ENCODE measurements at places on chromosomes 3 and 15.
A peak's percentile ranks its signal among the peaks of the same experiment; 100 is the strongest.

DNA sequence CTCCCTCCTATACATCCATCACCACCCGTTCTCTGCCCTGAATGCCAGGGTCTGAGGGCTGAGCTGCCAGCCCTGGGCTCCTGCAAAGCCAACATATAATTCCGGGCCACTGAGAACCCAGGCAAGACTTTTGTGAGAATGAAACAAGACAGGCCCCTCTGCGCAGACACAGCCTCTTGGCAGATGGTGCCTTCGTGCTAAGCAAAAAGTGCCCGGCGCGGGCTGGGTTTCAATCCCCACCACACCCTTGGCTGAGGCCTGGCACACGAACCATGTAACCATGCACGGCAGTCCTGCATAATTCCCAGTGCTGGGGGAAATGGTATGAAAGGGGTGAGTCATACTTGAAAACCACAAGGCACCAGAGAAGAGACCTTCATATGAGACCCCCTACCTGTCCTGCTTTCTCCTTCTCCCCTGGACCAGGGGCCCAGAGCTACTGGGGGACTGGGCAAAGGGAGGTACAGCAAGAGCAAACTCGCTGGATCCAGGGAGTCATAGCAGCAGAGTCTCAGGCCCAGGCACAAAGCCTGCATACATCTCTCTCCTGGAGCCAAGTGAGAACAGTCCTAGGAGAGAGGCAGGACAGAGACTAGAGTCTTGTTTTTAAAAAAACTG is 26.1 kb upstream of the LOXL1 start:
- DNase-seq = no peak

DNA sequence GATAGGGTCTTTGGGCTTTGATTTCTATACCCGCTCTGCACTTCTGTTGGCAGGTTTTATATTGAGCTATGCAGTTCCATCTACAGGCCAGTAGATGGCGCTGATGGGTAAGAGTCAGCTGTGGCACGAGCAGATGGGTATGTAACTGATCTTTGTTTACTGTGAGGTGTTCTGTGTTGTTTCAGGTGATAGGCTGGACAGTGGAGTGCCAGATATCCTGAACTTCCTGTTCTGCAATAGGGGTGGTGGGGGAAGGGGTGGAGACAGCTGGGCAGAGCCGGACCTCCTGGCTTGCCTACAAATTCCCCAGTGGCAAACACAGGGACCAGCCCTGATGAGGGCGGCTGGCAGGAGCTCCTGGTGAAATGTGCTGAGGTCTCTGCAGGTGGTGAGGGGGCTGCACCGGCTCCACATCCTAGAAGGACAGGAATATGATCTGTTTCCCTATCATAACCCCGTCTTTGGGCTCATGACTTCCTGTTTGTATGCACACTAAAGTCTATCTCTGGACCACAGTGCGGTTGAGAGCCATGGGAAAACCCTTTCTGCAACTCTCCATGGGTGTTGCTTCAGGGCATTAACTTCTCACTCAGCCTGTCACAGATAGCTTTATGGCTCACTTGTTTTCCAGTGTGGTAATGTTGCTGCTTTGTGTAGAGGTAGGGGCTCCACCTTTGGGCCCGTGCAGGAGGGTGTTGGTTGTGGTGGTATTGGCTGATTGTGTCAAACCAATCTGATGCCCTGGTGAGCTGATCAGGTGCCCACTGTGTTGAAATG is 13.4 kb upstream of the FAM98B start:
- peak; percentile 16 for DNase-seq

DNA sequence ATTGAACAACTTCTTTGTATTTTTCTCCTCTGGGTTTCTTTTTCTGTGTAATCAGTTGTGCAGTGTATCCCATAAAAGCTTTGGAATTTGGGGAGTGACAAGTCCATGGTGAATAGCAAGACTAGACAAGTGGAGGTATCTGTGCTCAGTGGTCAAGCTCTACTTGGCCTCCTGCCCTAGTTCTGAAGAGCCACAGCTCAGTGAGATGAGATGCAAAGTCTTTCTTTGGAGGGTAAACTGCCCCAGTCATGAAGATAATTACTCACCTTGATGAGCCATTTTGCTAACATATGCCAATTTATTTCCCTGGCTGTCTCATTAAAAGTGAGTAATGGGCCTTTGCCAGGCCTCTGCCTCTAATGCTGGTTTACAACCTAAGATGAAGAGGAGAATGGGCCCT is 271.2 kb upstream of the TRIM42 start:
- no peak for DNase-seq

DNA sequence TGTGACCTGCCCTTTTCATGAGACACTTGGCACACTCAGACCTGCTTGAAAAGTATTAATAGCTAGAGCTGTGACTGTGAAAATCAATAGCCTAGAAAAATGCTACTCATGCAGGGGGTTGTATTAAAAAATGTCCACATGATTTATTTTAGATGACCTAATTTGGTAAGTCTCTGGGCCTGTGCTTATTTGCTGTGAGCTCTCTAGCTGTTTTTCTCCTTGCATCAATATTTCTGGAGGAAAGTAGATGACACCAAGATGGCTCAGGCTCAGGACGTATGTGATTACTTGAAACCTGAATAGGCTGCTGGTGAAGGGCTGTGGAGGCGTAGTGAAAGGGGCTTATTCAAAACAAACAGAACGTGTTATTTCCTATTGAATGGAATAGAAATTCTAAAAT is 29.5 kb downstream of the KCNAB1 start:
- DNase-seq = no peak

DNA sequence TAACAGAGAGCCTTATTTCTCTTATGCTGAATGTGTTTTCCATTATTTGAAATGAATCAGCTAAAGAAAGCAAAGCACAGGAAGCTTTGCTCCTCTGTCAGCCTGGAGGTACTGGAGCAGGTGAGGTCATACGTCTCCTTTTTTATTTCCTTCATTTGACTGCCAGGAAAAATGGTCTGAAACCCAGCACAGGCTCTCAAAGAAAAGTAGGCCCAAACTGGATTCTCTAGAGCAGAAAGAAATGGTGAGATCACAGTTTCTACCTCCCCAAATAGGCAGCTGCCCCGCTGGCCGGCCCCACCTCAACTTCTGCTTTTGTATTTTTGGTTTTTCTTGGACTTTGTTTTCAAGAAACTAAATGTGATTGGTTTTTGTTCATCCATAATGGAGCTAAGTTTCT is 95.1 kb downstream of the RPL39L start:
- DNase-seq = no peak

DNA sequence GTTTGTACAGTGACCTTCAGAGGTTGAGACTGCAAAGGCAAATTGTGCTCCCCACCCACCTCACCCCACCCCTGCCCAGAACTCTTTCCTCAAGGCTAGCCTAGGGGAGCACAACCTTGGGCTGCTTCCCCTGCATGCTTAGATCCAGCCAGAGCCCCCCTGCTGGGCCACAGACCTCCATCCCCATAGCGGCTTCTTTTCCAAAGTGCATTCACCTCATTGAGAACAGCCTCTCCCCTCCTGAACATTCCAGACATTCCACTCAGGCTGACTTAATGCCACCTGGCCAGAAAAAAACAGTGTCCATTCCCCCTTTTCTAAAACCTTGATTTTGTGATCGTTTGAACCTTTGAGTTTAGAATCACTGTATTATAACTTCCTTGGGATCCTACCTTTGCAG is 124.4 kb upstream of the TOPAZ1 start:
- no peak for DNase-seq

DNA sequence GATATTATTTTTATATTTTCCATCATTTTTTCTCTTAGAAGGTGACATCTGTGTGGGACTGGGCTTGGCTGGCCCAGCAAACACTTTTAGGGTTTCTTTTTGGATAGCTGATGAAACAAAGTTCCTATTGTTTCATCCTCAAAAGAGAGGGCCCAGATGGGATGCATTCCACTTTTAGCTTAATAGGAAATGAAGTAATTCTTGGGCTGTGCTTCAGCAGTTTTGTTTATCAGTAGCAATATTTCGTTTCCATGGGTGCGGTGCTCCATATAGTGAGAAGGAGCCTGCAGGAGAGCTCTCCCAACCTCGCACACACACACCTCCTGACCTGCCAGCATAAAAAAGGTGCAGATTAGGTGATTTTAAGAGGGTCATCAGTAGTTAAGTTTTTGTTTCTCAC is 147.5 kb downstream of the AKAP13 start:
- DNase-seq = no peak

DNA sequence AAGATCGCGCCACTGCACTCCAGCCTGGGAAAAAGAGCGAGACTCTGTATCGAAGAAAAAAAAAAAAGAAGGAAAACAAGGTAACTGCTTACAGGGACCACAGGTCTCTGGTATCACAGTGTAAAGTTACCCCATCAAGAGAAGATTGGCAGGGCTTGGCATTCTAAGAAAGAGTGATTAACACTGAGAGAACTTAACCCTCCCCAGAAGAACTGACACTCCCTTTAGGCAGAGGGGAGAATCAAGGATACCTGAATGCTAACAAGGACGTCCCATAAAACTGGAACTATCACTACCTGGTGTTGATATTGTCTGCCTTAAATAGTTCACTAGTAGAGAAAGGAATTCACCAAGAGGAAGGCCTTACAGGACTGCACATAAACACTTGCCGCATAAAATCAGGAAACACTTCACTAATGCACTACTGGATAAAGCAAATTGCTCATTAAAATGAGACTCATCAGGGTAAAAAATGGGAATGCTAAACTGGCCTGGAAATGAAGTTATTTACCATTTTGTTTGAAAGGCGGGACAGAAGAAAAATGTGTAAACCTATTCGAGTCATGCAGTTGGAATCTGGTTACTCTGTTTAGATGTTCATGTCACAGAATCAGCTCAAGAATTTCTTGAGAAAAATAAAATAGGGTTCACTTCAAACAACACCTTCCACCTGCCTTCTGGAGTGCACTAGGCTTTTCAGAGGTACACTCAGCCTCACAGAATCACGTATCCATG is 121.6 kb downstream of the FOXP1 start:
- no peak for DNase-seq

DNA sequence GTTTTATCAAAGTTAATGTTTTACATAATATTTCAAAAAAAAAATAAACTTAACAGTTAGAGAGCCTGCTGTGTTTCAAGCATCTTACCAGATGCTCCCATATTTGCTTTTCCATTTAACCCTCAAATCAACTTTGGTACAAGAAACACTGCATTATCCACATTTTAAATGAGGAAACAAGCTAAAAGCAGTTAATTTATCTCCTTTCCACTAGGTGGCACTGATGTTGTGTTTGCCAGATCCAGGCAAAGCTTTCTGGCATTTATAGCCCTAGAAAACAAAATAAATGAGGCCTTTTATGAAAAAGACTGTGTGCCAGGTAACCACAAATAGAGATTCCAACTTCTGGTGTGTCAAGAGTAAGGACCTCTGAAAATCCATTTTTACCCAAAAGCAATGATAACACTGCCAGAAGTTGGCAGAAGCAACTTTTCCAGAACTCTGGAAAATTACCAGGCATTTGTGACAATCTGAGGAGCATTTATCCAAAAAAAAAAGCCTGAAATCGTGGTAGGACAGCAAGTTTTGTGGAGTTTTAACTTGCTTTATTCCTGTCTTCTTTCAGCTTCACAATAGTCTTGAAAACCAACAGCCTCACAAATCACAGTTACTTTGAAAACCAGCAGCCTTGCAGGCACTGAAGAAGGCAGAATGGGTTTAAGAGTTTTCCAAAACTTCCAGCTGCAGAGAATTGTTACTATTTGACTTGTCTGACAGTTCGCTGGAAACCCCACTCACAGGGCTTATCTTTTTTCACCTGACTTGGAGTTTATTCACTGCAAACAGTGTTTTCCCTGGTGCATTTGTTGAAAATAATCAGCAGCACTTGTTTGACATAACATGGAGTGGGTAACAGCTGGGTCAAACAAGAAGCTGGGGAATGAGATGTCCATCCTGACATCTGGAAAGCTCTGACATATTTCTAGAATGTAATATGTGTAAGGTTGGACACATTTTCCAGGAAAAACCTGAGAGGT is 9.2 kb downstream of the FAM162A start:
- DNase-seq = peak; percentile 3

- DNase-seq = no peak
Measured at GRCh38 chr3:64667138-64667537, 20.7 kb downstream of the ADAMTS9 start.

DNA sequence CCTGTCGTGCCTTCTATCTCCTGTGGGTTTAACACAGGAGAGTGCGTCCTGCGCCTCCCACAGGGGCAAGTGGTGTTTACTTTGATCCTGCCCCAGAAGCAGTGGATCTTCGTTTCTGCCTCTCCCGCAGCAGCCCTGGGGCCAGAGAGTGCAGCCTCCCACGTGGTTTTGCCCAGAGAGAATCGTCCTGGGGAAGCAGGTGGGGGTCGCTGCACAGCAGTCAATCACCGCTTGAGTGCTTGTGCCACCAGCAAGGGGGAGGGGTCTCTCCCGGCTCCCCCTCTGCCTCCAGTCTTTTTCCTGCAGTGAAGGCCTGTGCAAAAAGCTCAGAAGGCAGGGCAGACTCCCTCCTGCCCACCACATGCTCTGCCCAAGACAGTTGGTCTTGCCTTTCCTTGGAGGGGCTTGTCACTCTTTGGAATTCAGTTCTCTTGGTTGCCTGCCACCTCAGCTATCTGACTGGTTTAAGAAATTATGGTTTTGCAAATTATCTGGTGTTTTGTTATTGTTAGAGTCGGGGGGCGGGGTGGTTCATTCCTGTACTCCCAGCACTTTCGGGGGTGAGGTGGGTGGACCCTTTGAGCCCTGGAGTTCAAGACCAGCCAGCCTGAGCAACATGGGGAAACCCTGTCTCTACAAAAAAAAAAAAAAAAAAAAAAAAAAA is 26.9 kb downstream of the STOML1 start:
- no peak for DNase-seq

- peak; percentile 40 for DNase-seq
Measured at GRCh38 chr3:9875448-9875847, 4.6 kb downstream of the CIDEC start.

- no peak for DNase-seq
Measured at GRCh38 chr3:179967622-179968021, 69.1 kb downstream of the PEX5L start.

- no peak for DNase-seq
Measured at GRCh38 chr3:12100784-12101183, 57.9 kb downstream of the TIMP4 start.

DNA sequence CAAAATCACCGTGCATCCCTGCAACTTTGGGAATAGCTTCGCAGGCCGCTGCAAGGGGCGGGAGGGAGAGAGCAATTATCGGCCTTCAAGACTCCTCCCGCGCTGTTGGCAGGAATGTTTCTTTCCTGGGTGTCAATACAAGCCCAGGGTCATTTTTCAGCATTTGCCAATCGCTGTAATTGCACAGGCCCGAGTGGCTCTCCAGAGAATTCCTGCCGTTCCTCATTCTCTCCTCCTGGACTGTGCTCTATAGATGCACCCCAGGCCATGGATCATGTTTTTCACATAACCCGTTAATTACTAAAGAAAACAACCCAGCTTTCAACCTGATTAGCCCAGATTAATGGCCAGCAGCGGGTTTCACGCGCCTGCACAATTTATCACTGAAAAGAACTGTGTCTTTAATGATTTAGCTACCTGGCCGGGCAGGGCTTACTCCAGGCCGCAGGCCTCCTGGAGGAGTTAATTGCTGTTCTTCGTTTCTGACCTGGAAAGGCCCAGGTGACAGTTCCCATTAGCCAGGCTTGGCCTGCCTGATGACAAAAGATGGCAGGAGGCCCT is 144.3 kb downstream of the OPA1 start:
- DNase-seq = no peak

DNA sequence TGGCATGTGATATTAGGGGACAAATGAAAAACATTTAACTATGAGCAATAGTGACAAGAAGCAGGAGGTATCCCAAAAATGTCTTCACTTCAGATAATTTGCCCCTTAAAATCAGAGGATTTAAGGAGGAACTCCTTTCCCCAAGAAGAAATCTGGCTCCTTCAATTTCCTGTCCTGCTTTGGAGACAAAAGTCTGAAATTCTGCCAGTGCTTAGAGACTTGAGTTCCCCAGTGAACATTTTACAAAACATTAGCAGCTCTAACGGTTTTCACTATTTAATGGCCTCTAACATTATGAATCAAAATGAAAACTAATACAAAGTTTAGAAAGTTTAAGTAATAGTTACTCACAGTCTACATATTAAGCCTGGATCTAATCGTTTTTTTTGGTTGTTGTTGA is 40.3 kb upstream of the ZNF385D start:
- no peak for DNase-seq
